ENCODE measurements at places on chromosomes 4 and X. TPM values are rescaled to one million over a fixed set of nuclear protein-coding genes. Genes with fewer than 3 reads are reported as not detected.

DNA sequence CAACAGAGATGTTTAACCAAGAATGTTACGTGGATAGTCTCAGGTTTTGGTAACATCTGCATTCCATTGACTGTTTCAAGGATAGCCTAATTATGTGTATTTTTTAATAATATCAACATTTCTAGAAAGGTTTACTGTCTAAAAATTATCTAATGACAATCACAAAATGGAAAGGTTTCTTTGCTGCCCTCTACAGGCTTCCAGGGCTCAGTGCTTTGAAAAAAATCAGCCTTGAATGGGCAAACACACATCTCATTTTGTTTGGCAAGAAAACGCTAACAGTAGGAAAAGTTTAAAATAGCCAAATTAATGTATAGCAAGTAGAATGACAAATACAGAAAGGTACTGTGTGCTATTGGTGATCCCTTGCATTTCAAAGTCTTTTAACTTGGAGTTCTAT, 223.4 kb upstream of the PRPS2 start:
- peak; percentile 2 for DNase-seq

GRCh38 chr4:184801781-184802696, 23.7 kb downstream of the ACSL1 start:
- DNase-seq = no peak

DNA sequence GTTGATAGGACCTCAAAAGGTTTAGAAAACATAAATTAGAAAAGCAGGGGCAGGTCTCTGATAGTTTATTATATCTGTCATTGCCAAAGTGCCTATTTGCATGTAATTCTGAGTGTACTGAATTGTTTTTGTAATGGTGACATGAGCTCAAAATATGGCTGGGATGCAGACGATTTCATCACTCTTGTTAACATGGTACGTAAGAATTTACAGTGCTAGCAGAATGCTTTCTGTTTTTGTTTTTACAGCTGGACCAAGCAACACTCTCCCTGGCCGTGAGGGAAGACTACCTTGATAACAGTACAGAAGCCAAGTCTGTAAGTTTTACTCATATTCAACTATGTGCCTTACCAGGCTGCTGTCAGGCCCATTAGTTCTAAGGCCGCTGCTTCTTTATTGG, 58.1 kb downstream of the PHEX start:
- no peak for DNase-seq

DNA sequence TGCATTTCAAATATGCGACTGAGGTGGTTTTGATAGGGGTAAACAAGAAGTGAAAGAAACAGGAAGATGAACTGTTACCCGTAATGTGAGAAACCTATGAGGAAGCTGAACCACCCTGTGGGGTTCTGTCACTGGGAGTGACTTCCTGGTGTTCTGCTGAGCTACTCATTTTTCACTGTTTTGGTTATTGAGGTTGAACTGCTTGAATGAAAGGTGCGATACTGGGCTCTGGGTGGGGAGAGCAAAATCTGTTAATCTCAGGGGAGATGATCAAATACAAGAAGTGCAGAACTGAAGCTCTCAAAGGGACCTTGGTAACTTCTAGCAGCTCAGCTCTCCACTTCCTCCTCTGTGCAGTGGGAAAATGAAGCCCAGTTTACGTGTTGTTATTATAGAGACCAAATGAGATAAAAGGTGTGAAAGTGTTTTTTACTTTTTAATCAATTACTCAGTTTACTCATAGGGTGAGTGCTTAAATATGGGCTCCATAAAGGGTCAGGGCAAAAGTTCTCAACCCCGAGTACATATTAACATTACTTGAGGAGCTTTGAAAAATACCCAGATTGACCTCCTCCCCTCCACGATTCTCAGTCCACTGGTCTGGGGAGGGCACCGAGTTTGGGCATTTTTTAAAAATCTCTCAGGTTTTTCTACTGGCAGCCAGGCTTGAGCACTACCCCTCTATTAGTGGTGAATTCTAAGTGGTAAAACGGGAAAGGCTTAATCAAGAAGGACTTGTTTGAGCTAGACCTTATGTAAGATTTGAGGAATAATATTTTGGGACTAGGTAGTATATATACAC, 66.7 kb downstream of the COQ2 start:
- no peak for DNase-seq

DNA sequence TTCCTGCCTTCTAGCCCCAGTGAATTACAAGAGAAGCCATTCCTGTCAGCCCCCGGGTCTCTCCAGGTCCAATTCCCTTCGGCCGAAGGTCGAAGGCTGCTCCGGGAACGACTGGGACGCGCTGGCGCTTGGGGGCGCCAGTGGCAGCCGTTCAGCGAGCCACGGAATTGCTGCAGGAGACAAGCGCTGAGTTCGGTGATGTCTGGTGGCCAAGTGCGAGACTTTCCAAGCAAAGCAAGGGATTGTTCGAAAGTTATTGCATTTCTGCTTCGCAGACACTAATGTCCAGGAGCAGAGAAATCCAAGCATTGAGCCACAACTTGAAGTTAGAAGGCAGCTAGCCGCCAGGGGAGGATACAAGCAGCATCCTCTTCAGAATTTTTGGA, 1.1 kb upstream of the DKK2 start:
- DNase-seq = peak; percentile 83

- no peak for DNase-seq
Observed at GRCh38 chrX:150203248-150203645, 159.9 kb upstream of the MAMLD1 start.

DNA sequence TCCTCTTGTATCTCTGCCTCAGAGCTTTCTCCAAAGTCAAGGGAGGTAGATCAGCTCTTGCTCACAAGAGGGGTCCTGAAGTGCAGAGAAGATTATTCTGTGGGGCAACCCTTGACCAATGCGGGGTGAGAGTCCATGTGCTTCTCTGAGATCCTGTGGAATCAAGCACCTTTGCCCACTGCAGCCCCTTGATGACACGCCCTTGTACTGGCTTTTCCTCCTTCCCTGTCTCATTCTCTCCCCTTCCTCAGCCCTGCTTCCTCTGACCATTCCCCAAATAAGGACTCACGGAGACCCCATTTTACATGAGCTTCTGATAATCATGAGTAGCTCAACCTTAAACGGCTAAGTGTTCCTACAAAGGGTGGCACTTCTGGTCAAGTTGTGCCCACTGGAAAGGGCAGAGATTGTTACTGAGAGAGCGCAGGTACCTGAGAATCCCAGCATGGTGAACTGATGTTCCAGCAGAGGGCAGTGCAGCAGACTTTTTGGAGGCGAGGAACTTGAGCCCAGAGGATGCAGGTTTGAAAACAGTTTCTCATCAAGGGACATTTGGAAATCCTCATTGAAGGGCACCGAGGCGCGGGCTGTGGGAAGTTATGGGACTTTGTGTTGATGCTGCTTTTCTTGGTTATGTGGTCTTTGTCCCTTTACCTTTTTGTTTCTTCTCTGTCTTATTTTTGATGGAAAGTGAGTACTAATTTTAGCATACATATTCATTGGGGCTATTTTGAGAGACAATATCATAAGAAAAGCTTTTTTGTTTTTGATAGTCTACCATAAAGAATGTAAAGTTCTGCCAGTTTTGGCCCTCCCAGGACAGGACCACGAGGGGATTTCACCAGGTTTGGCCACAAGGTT, 201.3 kb downstream of the RBM46 start:
- peak; percentile 81 for DNase-seq

GRCh38 chrX:26032111-26032912, 105.8 kb upstream of the MAGEB18 start:
- no peak for DNase-seq

DNA sequence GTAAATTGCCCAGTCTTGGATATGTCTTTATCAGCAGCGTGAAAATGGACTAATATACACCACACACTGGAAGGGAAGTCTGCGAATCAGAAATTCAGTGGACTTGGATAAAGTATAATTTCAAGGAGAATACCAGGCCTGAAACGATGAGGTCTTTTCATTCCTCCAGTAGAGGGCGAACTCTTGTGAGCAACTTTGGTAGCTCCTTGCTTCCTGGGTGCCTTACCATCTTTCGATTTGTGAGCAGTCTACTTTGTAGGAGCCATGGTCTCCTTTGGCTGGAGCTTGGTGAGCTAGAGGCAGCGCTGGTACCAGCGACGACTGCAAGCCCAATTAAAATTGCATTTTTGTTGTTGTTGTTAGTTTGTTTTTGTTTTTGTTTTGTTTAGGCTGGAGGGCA, 791.9 kb downstream of the FAT4 start:
- DNase-seq = peak; percentile 18

GRCh38 chr4:53189011-53189410, 176.8 kb downstream of the SCFD2 start:
- no peak for DNase-seq

- no peak for DNase-seq
Observed at GRCh38 chrX:22968494-22968893, 31.3 kb upstream of the DDX53 start.

GRCh38 chr4:34732176-34732950, 1512.0 kb downstream of the ARAP2 start:
- no peak for DNase-seq

DNA sequence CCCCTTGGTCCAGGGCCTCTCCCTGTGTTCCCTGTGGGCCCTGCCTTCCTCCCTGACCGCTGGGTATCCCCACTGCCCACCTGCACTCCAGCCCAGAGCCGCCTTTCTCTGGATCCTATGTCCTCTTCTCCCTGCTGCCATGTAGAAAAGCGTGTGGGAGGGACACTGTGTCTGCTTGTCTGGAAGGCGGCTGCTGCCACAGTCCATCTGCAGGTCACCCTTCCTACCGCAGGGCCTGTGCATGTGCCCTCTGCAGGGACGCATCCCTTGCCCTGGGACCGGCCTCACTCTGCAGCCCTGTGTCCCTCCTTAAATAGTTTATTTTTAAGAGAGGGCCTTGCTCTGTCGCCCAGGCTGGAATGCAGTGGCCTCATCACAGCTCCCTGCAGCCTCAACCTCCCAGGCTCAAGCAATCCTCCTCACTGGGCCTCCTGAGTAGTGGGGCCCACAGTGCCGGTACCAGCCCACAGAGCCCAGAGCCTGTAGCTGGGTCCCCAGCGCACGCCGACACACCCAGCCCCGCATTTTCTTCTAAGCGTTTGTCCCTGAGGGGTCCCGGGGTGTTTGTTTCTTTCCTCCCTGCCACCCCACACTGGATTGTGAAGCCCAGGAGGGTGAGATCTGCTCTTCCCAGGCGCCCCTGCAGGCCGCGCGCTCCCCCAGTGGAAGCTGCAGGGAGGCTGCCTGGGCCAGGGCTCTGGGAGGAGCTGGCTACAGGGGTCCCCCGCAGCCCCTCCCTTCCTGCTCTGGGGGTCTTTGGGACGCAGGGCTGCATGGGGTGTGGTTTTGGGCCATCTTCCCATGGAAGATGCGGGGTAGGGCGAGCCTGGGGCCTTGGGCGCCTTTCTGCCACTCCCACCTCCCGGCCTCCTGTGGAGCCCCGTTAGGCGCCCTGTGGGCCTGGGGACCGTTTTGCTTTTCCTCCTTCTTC, 12.8 kb upstream of the NAT8L start:
- DNase-seq = no peak

DNA sequence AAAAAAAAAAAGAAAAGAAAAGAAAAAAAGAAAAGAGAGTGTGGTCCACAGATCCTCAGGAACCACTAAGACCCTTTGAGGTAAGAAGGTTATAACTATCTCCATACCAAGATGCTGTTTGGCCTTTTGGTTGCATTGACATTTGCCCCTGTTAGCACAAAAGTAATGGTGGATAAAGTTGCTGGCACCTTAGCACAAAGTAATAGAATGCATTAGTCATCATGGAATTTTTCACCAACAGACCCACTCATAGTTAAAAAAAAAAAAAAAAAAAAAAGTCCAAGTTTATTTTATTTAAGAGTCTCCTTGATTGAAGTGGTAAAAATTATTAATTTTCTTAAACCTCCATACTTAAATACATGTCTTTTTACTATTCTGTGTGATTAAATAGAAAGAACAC, 78.4 kb upstream of the RBPJ start:
- no peak for DNase-seq

- no peak for DNase-seq
Observed at GRCh38 chr4:102878901-102879300, 10.1 kb downstream of the CISD2 start.

GRCh38 chr4:26131711-26132110, 189.1 kb upstream of the RBPJ start:
- no peak for DNase-seq

TEC gene
- total RNA-seq = 0.22 TPM

SORBS2 gene
- total RNA-seq = 15.7 TPM

MAOA gene
- total RNA-seq = 12.7 TPM

GDPD2 gene
- 1.3 TPM for total RNA-seq

SPIN4 gene
- total RNA-seq = 13.1 TPM

HADH gene
- 49.9 TPM for total RNA-seq

NPY2R gene
- 8.5 TPM for total RNA-seq

PNMA6A gene
- 3.2 TPM for total RNA-seq

All from neural progenitor cell (in vitro differentiated cells).